ENCODE measurements at places on chromosomes 7 and 10. TPM values are rescaled to one million over a fixed set of nuclear protein-coding genes. Genes with fewer than 3 reads are reported as not detected.

The ITGB8 gene
- total RNA-seq = 106 TPM

The TCTN3 gene
- total RNA-seq = 32.1 TPM

The NPTX2 gene
- total RNA-seq = 7.2 TPM

The XRCC2 gene
- 6.0 TPM for total RNA-seq

The PHF14 gene
- 169 TPM for total RNA-seq

The COMTD1 gene
- total RNA-seq = 2.3 TPM

The ESYT2 gene
- total RNA-seq = 106 TPM

The EFCAB10 gene
- not detected for total RNA-seq

The PLEKHS1 gene
- 0.42 TPM for total RNA-seq

The ZPBP gene
- 0.21 TPM for total RNA-seq

The PAX4 gene
- not detected for total RNA-seq

The RBP3 gene
- total RNA-seq = not detected

The IRF5 gene
- 5.3 TPM for total RNA-seq

Data from urinary bladder (tissue), 4 donors.